ENCODE measurements at places on chromosomes 13 and 19. TPM values are rescaled to one million over a fixed set of nuclear protein-coding genes. Genes with fewer than 3 reads are reported as not detected.

DNA sequence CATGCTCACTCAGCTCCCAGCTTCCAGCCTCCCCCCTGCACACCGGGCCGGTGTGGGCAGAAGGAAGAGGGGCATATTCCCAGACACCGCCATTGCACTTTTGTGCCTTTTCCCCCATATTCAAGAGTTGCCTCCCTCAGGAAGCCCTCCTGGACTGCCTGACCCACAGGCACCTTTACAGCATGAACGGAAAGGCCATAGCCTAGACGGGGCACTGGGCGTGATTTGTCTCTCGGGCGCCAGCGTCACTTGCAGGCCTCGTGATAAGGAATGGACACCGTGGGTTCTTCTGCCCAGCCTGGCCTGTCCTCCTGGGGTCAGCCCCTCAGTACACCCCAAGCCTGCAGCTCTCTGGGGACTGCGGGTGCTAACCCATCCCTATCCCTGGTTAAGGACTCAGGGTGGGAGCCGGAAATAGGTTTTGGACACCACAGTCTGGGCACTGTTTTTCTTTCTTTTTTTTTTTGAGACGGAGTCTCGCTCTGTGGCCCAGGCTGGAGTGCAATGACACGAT, 933 bp upstream of the UQCR11 start:
- DNase-seq = no peak

Gene ZNF98
- total RNA-seq = not detected

Gene MAP4K1
- 11.8 TPM for total RNA-seq

DNA sequence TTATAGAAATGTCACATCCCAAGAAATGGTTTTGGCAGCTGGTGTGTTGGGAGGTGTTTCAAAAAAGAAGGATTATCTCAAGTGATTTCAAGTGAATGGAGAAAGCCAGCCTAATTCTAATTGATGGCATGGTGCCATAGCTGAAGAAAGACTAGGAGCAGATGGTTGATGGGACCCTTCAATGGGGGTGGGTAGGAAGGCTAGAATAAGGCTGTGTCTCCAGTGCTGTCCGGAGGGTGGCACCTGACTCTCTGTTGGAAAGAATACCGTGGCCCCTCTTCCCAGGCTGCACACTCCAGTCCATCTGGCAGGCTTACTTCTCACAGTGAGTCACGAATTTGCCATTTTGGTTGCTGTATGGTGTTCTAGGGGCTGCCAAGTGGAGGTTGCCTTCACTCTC, 51.0 kb upstream of the GPR12 start:
- DNase-seq = no peak

DNA sequence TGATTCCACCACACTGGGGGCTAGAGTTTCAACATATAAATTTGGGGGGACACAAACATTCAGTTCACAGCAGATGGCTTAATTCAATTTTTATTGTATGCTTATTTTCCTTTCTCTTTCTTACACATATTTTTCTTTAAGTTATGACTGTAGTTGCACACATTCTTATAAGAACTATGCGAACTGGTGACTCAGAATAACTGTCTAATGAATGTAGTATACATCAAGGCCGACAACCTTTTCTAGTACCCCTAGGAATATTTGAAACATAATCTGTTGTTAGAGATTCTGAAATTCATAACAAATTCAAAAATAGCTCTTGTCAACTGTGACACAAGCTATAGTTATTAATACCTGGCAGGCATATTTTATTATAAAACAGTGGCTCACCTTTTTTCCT, 695.6 kb downstream of the PCDH9 start:
- DNase-seq = no peak

DNA sequence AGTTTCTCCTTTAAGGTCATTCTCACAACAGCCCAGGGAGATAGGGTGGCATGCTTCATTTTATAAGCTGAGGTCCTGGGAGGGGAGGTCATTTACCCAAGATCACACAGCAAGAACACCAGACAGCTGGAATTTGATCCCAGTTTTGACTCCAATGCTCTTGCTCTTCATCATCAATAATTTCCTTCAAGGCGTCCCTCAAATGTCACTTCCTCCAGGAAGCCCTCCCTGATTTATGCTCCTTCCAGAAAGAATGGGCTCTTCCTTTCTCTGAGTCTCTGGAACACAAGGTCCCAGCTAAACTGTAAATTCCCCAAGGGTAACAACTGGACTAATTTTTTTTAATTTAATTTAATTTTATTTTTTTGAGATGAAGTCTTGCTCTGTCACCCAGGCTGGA, 4.7 kb upstream of the DHX34 start:
- DNase-seq = no peak

GRCh38 chr19:30227661-30228112, 144.5 kb upstream of the ZNF536 start:
- DNase-seq = peak; percentile 85

DNA sequence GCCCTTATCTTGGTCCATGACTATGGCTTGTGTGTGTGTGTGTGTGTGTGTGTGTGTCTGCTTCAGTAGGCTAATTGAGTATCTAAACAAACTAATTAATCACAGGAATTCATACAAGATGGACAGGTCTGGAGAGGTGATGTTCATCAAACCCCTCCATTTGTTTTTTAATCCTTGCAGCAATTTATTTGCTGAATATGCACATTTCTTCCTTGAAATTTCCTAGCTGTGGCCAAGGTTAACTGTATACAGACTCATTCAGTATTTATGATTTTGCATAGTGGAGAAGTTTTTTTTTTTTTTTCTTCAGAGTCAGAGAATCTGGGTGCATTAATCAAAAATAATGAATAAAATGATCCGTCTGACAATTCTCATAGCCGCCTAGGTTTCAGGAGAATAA, 74.7 kb upstream of the TSHZ3 start:
- DNase-seq = no peak

Gene IGFLR1
- 14.4 TPM for total RNA-seq

DNA sequence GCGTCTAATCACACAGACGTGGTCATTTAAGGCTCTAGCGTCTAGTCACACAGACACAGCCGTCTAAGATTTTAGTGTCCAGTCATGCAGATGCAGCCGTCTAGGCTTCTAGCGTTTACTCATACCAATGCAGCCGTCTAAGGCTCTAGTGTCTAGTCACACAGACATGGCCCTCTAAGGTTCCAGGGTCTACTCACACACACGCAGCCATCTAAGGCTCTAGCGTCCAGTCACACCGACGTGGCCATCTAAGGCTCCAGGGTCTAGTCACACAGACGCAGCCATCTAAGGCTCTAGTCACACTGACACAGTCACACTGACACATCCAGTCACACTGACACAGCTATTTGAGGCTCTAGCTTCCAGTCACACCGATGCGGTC, 55.7 kb downstream of the KLF2 start:
- no peak for DNase-seq

GRCh38 chr19:31270897-31271296, 78.3 kb downstream of the TSHZ3 start:
- no peak for DNase-seq

DNA sequence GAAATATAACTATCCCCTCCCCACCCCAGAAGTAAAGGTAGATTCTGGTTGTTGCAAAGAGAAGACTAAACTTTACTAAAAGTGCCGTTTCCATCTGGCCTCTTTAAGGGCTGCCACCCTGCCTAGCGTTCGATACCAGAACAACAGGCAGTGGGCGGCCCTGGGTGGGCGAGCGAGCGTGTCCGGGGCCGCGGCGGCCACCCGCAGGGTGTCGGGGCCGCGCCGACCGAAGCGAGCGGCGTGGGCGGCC, 2.6 kb downstream of the FGF9 start:
- peak; percentile 52 for DNase-seq

Measured in GM23338 (cell line).